ENCODE measurements at places on chromosomes 13 and 19. TPM values are rescaled to one million over a fixed set of nuclear protein-coding genes. Genes with fewer than 3 reads are reported as not detected.

The PEG3 gene
- 10.0 TPM for total RNA-seq

DNA sequence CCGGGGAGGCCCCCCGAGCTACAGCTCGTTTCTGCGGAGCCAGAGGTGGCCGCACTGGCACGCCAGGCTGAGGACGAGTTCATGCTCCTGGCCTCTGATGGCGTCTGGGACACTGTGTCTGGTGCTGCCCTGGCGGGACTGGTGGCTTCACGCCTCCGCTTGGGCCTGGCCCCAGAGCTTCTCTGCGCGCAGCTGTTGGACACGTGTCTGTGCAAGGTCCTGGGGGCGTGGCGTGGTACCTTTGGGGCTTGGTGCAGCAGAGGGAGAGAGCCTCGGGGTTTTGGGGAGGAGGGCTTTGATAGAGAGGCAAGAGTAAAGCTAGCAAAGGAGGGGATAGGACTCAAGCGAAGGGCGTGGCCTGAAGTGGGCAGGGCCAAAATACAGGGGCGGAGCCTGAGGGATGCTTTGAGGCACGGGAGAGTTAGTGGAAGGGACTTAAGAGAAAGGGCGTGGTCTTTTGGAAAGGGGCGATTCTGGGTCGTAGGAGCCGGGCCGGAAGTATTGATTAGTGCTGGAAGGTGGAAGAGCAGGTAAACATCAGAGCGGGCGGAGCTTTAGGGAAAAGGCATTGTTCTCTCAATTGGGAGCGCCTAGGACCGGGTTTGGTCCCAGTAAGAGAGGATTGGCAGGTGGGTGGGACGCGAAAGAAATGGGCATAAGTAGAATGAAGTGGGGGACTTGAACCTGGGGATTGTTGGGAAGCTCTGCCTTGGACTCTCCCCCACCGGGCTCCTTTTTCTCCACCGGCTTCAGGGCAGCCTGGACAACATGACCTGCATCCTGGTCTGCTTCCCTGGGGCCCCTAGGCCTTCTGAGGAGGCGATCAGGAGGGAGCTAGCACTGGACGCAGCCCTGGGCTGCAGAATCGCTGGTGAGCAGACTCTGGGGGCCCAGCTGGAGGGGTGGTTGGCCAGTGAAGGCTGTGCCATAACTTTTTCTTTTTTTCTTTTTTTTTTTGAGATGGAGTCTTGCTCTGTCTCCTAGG, 1.2 kb downstream of the PPM1N start:
- no peak overlapping the region for H3K4me3 ChIP-seq
- no peaks in the 10 kb centered on the region for H3K36me3 ChIP-seq
- DNase-seq: no peak
- peaks cover 4% of the 10 kb centered on the region for H3K27me3 ChIP-seq
- no peaks in the 10 kb centered on the region for H3K4me1 ChIP-seq

The IQCN gene
- 3.9 TPM for total RNA-seq

DNA sequence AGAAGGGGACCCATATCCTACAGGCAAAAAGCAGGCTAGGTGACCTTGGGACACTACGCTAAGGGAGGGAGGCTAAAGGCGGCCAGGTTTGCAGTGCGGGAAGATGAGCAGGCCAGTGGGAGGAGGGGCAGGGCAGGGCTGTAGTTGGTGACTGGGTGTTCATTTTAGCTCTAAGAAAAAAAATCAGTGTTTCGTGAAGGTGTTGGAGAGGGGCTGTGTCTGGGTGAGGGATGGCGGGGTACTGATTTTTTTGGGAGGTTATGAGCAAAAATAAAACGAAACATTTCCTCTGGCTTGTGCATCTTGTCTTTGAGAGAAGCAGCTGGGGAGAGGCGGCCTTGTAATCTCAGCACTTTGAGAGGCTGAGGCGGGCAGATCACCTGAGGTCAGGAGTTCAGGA, 4.3 kb upstream of the NUP62 start:
- H3K4me3 ChIP-seq: no peak overlapping the region
- H3K27ac ChIP-seq: no peak overlapping the region
- no peaks in the 10 kb centered on the region for H3K27me3 ChIP-seq
- no peaks in the 10 kb centered on the region for H3K36me3 ChIP-seq

The KLK2 gene
- total RNA-seq: not detected

- H3K27ac ChIP-seq: no peak overlapping the region
- no peaks in the 10 kb centered on the region for H3K27me3 ChIP-seq
- no peaks in the 10 kb centered on the region for H3K36me3 ChIP-seq
- no peaks in the 10 kb centered on the region for H3K4me1 ChIP-seq
- no peak overlapping the region for H3K4me3 ChIP-seq
- DNase-seq: no peak
These were observed 1.7 kb upstream of the PLPP2 start for GRCh38 chr19:292951-293350.

- no peak for DNase-seq
- H3K36me3 ChIP-seq: no peaks in the 10 kb centered on the region
These were observed 67.7 kb upstream of the ABCC4 start for GRCh38 chr13:95368998-95369397.

DNA sequence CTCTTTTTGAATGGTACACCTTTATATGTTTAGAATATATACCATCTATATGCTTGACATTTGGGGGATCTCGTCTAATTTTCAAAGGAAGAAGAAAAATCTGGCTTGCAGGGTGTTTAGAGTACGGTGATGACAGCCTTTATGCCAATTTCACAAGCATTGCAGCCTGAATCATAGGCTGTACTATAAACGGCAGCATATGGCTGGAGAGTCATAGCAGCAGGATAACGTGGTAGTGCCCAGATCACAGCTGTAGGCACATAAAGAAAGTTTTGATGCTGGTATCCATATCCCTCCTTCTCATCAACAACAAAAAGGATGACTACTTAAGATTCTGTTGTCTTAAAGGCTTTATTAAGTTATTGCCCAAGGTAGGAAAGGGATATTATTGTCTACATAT, 253.0 kb downstream of the PCDH9 start:
- no peaks in the 10 kb centered on the region for H3K36me3 ChIP-seq
- H3K4me1 ChIP-seq: no peaks in the 10 kb centered on the region
- H3K27me3 ChIP-seq: no peaks in the 10 kb centered on the region
- DNase-seq: no peak
- no peak overlapping the region for H3K27ac ChIP-seq
- H3K4me3 ChIP-seq: no peak overlapping the region
